Left lung (tissue), 14 donors: ENCODE measurements at places on chromosomes 2 and 18.

DNA sequence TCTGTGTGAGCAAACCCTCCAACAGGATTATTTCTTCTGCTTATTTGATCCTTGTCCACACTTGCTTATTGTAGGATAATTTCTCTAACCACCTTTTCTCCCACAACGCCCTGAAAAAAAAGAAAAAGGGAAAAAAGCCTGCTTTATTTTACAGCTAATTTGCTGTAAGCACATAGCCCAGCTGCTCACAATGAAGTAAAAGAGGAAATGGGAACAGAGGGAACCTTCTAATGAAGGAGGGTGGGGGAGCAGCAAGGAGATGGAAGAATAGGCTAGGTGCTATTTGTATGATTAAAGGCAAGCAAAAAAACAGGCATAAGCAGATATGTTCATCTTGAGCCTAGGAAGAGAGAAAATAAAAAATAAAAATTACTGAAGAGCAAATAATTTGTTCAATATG lies 331.6 kb downstream of the TXNL1 start:
- DNase-seq: no peak

DNA sequence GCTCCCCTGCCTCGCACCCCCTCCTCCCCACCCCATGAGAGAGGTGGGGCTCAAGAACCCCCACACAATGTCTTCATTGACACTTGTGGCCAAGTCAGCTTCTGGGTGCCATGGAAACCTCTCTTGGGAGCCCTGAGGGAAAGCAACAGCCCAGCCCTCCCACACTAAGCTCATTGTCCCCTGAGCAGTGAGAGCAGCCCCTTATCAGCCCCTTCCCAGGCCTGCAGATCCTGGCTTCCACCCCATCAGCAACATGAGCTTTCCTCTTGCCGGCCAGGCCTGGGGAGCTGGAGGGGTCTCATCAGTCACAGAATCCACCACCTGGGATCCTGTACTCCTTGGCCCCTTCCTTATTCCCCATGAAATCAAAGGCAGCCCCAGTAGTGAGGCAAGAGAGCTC lies 107.8 kb upstream of the ST3GAL5 start:
- no peak for DNase-seq

GRCh38 chr18:38933322-38933721 lies 1367.7 kb upstream of the CELF4 start:
- DNase-seq: no peak

- DNase-seq: no peak
Observed at GRCh38 chr2:134375935-134376334, 122.1 kb downstream of the MGAT5 start.

DNA sequence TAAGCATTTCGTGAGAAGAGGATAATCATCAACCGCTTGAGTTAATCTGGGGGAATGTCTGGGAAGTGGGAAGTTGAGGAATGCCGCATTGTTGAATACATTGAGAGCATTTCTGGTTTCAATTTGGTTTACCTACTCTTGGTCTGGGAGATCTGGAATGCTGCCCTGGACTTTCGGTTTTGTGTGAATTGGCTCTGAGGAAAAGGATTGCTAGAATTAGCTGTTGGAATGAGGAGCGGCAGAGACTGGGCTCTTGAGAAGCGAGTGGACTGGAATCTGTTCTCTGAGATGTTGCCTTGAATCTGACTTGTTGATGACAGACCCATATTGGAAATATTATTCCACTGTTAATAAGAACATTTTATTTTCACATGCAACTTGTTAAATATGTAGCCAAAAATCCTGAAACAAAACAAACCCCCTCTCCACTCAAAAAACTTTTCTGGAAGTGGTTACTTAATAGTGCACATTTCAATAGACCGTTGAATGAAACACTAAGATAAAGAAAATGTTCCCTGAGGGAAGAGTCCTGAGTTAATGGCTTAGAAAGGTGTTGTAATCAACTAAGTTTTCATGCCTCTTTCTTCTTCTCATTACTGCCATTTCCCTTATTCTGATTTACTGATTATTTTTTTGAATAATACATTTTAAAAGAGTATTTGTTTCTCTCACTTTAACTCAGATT lies 50.8 kb downstream of the PTPRM start:
- peak; percentile 77 for DNase-seq
